ENCODE measurements at places on chromosomes 12 and 14.

- no peak for DNase-seq
Observed at GRCh38 chr12:77087427-77087826, 22.1 kb upstream of the E2F7 start.

DNA sequence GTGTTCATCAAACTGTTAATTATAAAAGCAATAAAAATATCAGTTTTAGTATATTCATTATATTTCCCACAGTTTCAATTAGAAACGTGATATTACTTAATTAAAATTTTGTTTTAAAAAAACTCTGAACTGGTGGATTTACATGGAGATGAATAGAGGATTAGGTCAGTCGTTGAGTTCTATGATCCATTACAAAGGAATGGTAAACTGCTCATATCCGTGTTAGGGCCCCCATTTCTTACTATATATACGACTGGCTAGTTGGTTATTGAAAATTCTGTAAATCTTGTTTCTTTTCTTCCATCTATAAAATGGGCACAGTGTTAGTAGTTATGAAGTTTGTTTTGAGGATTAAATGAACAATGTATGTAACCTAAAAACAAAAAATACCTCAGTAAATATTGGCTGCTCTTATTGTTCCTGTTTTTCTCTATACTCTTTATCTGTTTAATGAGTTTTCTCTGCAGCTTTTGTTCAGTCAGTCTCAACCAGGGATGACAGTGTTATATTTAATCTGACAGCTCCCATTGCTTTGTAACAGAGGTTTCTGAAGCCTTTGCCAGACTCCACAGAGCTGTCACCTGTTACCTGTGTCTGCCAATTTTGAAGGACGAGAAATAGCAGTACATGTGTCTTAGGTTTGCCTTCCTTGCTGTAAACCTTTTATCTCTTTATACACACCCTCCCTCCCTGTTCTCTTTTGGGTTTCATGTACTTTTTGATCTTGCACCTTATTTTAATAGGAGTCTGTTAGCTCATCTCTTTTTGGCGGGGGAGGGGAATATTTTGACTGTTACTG is 41.5 kb downstream of the FRS2 start:
- DNase-seq: no peak

DNA sequence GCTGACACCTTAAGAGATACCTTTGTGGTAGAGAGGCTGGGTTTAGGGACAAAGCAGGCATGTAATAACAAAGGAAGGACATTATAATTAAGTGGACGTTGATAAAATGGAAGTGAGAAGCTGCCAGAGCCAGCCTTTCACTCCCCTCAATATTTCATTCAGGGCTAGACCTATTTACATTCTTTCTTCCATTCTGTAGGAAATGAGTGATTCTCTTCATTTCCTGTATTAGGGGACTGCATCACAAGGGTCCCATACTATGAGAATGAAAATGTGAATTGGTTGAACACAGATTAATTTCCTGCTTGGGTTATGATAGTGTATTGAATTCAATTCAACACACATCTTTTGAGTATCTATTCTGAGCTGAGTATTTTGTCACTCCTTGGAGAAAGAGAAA is 143.0 kb downstream of the OTOGL start:
- no peak for DNase-seq

GRCh38 chr12:112685321-112685720 is 106.2 kb upstream of the RPH3A start:
- no peak for DNase-seq

GRCh38 chr12:13727707-13728195 is 253.7 kb downstream of the GRIN2B start:
- no peak for DNase-seq

DNA sequence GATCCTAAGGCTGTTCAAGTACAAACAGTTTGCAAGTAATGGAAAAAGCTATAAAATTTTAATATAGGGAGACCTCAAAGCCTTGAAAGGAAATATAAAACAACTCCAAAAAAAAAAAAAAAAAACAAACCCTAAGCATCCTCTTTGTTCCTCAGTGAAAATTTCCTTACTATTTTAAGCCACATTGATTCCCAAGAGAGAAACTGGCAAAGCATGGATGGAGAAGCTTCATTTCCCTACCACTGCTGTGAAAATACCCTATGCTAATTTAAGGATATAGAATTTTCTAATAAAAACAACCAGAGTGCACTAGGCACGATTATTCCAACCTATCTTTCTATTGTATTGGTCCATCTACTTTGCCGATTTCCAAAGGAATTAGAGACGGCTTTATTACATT is 283.1 kb downstream of the CACNA1C start:
- DNase-seq: no peak

GRCh38 chr14:96055065-96055752 is 16.0 kb downstream of the C14orf132 start:
- no peak for DNase-seq

DNA sequence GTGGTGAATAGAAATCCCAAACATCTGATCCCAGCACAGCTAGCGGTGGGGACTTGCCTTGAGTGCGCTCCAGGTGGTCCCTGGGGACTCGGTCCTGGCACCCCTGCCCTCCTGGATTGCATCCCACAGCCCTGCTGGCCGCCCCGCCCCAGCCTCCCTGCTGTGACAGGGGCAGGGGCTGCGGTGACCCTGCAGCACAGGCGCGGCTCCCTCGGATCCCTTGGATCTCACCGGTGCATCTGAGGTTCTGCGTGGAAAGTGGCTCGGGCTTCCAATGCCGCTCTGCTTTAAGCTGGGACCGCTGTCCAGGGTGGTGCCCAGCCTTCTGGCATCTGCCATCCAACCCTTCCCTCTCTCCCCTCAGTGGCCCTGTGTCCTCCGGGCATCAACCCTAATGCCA is 16.0 kb downstream of the ANKRD9 start:
- DNase-seq: no peak

GRCh38 chr14:66081594-66082376 is 404.4 kb upstream of the CCDC196 start:
- DNase-seq: no peak

- DNase-seq: no peak
Observed at GRCh38 chr12:53236443-53237111, 4.6 kb upstream of the RARG start.

DNA sequence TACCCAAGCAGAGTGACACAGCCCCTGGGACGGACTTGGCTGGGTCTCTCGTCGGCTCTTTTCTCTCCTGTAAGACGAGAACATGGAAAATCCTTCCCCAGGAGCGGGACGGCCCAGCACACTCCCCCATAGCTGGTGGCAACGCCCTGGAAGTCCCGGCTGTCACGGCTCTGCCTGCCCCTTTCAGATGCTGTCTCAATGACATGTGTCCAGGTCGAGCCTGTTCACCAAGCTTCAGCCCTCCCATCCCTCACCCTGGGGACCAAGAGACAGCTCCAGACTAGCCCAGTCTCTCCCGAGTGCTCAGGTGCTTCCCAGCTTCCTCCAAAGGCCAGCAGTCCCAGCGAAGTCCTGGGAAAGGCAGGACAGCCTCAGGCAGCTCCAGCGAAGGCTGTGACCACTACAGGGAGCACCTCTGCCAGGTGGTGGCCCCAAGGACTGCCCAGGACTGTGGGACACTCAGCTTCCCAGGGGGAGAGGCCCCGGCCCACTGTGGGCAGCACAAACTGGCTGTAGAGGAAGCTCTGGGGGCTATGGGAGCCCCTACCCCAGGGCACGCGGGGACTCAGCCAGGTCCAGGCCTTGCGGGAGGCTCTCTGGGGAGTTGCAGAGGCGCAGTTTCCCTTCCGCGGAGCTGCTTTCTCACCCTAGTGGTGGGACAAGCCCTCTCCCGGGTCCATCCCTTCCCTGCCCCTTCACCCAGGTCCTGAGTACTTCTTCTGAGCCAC is 33.6 kb downstream of the TNFAIP2 start:
- no peak for DNase-seq

DNA sequence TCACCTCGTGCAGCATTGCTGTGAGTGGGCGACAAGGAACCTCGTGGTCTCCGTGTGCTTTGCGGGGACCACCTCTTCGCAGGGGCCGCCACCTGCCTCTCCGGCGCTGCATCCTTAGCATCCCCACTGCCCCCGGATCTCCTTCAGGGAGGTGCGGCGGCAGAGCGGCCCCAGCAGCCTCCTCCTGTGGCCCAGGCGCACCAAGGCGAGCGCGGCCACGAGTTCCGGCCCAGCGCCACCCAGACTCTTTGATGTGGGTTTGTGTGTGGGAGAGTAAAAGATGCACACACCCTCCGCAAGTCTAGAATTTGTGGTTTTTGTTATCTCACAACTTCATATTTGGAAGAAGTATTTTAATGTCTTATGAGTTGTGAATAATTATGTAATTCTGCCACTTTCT is 118.8 kb upstream of the DIO3 start:
- no peak for DNase-seq

- peak; percentile 21 for DNase-seq
Observed at GRCh38 chr14:100748944-100749343, 22.3 kb downstream of the DLK1 start.

DNA sequence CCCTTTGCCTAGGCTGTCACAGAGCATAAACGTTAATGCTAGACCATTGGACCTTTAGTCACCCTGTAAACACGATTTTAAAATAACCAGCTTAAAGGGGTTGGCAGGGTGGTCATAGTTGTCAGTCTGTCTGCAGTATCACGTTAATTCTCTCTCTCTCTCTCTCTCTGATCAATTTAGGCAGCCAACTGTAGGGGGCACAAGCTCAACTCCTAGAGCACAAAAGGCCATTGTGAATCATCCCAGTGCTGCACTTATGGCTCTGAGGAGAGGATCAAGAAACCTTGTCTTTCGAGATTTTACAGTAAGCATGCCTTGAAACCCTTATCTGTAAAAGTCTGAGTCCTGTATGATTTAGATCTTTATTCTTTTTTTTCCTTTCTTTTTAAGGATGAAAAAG is 97.1 kb downstream of the SCAF11 start:
- no peak for DNase-seq

- DNase-seq: no peak
Observed at GRCh38 chr14:51636109-51636508, 15.6 kb upstream of the FRMD6 start.

GRCh38 chr14:22882529-22883172 is 371 bp upstream of the REM2 start:
- DNase-seq: peak; percentile 70

GRCh38 chr12:91033251-91033650 is 24.6 kb downstream of the KERA start:
- DNase-seq: no peak

DNA sequence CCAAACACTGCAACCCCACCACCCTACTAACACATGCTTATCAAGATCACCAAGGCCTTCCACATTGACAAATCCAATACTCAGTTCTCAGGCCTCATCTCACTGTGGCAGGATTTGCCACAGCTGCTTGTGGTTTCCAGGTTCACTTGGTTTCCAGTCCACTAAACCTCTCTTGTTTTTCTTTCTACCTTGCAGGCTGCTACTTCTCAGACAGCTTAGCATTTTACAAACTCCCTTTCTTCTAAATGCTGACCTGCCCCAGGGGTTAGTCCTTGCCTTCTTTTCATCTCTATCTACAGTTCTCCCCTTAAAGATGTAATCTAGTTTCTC is 84.1 kb downstream of the BCAT1 start:
- DNase-seq: no peak

DNA sequence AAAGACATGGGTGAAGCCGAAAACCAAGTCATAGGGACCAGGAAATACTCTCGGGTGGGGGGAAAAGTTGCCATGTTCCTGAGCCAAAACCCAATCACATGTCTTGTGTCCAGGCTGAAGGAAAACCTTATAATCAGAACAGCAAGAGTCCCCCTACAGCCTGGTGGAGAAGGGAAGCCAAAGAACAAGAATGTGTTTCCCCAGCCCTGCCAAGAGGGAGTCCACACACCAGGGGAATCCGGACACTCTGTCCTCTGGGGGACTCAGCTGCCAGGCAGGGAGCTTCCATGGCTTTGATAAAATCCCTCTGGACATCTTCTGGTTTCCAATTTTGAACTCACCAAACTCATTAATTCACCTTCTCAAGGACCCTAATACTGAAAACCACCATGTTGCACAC is 273.0 kb downstream of the FOXN3 start:
- no peak for DNase-seq

DNA sequence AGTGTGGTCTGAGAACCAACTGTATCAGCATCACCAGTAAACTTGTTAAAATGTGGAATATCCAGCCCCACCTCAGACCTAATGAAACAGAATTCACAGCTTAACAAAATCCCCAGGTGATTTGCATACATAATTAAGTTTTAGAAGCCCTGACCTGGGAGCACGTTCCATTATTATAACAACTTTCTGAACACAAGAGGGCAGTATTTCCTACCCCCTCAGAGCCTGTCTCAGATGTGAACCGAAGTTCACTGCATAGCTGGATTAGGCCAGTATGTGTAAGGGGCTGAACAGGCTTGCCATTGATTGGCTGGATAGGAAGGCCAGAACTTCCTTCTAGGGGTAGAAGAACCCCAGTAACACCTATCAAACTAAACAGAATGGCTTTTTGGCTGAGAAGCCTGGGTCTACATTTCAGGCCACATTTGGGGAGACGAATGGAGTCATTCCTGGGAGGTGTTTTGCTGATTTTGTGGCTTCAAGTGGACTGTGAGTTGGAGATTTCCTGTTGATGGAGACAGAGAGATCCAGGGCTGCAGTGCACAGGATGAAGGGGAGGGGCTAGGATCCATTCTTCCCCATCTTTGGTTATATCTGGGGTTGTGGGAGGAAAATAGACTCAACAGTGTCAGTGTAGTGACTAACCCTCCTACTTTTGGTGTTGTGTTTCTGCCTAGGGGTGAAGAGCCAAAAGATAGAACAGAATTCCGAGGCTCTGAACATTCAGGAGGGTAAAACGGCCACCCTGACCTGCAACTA is 94.7 kb upstream of the OR4E1 start:
- no peak for DNase-seq

GRCh38 chr14:101232340-101233020 is 328.8 kb upstream of the DIO3 start:
- DNase-seq: peak; percentile 63

DNA sequence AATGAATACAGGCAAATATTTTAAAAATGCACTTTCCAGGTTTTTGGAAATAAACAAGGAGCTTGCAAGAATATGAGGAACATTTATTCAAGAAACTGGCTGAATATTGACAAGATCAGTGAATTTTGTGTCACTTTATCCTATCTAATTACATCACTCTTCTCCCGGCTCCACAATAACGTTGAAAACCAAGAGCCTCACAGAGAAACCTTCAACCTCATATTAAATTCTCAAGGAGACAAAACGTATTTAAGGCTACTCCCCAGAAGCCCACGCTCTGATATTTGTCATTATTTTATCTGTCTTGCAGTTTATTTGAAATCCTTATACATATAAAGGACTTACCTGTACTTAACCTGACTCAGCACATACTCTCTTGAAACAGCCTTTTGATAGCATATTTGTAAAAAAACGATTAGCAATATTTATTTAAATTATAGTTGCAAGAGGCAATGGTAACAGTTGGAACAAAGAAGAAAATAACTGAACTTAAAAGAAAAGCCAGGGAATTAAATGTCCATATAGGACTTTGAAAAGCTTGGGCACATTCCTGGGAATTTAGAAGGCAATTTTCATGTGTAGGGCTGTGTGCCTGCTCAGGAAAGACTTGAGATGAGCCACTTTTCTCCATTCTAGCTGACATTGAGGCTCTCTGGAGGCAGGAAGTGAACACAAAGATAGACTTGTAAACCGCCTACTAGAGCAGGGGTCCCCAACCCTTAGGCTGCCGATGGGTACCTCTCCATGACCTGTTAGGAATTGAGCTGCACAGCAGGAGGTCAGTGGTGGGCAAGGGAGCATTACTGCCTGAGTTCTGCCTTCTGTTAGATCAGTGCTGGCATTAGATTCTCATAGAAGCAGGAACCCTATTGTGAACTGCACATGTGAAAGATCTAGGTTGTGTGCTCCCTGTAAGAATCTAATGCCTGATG is 636.4 kb downstream of the SLC16A7 start:
- no peak for DNase-seq
